CD4-positive, alpha-beta T cell treated with Interleukin-10 for 1 hour (primary cell): ENCODE measurements at places on chromosomes 1 and 21.
A peak's percentile ranks its signal among the peaks of the same experiment; 100 is the strongest.

- DNase-seq: no peak
Measured at GRCh38 chr1:230274254-230274653, 151.9 kb downstream of the PGBD5 start.

DNA sequence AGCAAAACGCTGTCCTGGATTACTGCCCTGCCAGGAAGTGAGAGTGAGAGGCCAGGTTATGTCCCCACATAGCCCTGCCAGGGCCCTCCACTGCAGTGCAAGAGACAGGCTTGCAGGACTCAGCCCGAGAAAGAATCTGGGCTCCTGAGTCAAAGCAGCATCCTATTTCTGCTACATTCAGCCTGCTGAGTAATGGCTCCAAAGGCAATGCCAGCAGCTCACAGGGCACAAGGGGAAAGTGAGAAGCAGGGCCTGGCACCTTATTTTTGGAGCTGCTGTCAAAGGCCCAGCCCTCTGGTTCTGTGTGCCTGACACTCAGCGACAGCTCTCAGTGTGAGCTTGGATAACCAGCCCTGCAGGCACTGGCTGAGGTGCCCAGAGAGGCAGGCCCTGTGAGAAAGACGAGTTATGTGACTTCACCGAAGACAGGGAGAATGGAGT lies 83.9 kb downstream of the DTL start:
- DNase-seq: no peak

GRCh38 chr1:241749041-241749944 lies 97.2 kb downstream of the WDR64 start:
- no peak for DNase-seq

DNA sequence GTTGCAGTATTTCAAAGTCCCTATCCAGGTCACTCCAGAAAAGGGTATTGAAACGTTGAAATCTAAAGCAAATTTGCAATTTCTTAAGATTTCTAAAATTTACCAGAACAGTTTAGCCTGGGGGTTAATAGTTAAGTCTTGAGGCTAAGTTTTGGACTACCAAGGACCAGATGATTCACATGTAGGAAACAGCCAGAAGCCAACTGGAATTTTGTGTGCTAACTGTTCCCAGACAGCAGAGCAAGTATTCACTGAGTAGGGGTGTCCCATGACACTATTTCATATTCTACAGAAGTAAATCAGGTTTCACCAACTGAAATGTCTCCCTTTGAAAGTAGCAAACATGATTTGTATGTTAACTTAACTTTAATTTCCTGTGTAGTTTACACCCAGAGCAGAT lies 11.5 kb upstream of the C1orf105 start:
- no peak for DNase-seq

- no peak for DNase-seq
Measured at GRCh38 chr1:245310571-245311531, 156.1 kb downstream of the KIF26B start.

DNA sequence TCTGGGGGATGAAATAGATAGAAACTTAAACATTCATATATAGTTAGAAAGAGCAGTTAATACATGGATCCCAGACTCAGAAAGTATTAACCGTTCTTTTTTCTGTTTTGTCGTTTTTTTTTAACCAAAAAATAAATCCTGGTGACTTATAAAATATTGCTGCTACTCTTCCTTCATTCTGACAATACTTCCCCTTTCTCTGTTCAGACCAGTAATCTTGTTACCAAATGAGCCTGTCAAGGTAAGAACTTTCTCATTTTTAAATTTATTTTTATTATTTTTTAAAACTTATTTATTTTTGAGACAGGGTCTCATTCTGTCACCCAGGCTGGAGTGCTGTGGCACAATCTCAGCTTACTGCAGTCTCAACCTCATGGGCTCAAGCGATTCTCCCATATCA lies 13.7 kb downstream of the PTPN22 start:
- DNase-seq: no peak

DNA sequence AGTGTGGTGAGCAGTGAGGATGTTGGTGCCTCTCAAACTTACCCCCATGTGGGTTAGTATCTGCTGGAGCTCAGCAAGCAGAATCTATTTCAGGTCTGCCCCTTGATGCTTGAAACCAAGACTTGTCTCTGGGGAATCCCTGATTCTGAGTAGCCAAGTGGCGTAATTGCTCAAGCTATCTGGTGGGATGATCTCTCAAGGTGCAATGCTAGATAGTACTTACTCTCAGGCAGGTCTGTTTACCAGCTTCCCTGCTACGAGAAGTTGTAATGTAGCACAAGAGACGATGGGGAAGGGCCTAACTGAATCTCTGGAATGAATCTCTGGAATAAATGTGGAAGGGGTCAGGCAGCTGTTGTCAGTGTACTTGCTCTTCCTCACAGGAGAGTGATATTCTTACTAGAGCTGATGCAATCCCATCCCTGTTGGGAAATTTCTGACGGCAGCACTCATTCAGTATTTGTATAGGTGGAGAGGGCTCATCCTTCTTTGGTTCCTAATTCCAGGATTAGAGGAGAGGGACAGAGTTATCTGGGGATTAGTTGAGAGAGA lies 65.4 kb downstream of the MACF1 start:
- DNase-seq: no peak

GRCh38 chr1:31991182-31991581 lies 22.5 kb upstream of the KHDRBS1 start:
- no peak for DNase-seq

DNA sequence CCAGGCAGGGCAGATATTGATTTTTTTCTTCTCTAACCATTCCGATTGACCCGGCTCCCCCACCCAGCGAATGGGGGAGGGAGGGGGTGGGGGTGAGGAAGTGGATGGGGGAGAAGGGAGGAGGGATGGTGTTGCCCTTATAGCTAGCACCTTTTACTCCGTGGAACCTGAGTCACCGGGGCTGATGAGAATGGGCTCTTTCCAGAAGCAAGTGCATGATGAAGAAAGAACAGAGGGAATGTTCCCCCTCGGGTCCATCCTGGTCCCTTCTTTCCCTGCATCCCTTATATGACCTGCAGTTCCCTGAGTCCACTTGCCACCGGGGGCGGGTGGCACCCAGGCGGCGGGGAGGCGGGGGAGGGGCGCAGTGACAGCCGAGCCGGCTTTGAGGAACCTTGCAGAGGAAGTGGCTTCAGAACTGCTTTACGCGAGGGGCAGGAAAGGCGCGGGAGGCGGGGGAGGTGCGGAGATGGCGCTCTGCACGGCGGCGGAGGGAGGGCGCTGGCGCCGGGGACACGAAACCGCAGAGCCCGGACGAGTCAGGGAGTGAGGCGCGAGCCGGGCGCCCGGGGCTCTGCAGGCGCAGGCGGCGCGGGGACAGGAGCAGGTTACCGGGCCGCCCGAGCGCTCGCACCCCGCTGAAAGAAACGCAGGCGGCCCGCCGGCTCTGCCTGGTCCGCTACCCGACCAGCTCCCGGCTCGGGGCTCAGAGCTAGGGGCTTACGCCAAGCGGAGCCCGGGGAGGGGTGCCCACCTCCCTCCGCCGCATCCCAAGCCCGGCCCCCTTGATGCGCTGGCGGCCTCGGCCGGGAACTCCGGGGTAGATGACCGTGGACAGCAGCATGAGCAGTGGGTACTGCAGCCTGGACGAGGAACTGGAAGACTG lies 49.7 kb downstream of the RASSF5 start:
- peak; percentile 88 for DNase-seq

GRCh38 chr1:14571810-14572767 lies 26.4 kb upstream of the KAZN start:
- DNase-seq: no peak

- no peak for DNase-seq
Measured at GRCh38 chr1:33347650-33347992, 26.7 kb upstream of the A3GALT2 start.

GRCh38 chr1:180641662-180642061 lies 9.8 kb downstream of the XPR1 start:
- no peak for DNase-seq
